ENCODE measurements at places on chromosomes 16 and 17. TPM values are rescaled to one million over a fixed set of nuclear protein-coding genes. Genes with fewer than 3 reads are reported as not detected.

C17orf107 gene
- total RNA-seq, result 0.42 TPM

KRTAP3-1 gene
- not detected for total RNA-seq

DNA sequence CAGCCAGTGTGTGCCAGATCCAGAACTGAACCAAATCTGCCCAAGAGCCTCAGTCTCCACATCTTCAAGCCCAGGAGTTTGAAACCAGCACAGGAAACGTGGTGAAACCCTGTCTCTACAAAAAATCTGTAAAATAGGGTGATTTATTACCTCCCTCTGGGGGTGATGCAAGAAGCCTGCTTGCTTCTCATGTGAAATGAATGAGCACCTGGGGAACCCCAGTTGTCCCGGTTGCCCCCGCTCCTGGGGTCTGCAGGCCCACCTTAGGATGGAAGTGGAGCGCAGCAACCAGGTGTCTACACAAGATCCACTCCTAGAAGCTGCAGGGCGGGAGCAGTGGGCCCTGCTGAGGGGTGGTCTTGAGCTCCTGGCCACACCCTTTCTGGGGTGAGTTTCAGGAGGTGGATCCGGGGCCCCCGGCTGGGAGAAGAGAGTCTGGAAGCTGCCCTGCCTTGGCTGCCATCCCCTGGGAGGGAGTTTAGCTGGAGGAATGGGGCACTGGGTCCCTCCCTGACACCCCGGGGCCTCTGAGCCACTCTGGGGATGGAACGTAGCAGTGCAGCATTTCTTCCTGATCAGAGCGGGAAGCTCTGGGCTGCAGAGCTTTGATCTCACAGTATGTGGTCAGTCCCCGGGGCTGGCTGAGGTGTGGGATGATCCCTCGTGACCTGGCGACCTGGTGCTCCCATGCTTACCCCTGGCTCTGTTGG, 117.8 kb downstream of the RAB11FIP4 start:
- no peaks in the 10 kb centered on the region for H3K36me3 ChIP-seq
- peak overlapping the region; percentile 71 for H3K27ac ChIP-seq
- no peak for DNase-seq
- peaks cover 27% of the 10 kb centered on the region for H3K4me1 ChIP-seq
- H3K4me3 ChIP-seq, result no peak overlapping the region

- no peaks in the 10 kb centered on the region for H3K36me3 ChIP-seq
- no peaks in the 10 kb centered on the region for H3K4me1 ChIP-seq
- DNase-seq, result no peak
- no peak overlapping the region for H3K4me3 ChIP-seq
- no peaks in the 10 kb centered on the region for H3K27me3 ChIP-seq
Observed at GRCh38 chr17:52674686-52675085, 516.2 kb upstream of the CA10 start.

DNA sequence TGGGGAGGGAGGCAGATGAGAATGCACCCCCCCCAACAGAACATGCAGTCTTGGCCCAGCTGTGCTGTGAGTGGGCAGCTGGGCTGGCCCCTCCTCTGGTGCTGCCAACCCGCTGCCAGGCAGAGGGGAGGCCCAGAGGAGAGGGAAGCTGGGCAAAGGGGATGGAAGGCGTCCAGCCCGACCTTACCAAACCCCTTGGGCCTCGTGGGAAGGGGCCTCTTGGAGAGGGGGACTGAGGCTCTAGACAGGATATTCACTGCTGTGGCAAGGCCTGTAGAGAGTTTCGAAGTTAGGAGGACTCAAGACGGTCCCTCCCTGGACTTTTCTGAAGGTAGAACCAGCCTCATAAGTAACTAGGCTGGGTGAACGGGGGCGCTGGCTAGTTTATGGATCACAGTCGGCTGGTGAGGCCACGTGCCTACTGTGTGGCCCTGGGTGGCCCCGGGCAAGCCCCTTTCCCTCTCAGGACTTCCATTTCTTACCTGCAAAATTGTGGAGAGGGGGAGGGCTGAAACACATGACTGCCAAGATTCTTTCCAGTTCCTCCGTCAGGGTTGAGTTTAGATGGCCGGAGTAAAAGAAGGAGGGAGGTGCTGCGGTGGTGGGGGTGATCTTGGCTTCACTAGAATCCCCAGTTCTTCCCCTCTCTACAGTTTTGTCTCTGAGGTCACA, 857 bp upstream of the STAT5A start:
- H3K36me3 ChIP-seq, result peaks cover 60% of the 10 kb centered on the region
- peak overlapping the region; percentile 78 for H3K27ac ChIP-seq
- no peak for DNase-seq
- H3K4me3 ChIP-seq, result peak overlapping the region; percentile 88
- H3K4me1 ChIP-seq, result peaks cover 40% of the 10 kb centered on the region

DNA sequence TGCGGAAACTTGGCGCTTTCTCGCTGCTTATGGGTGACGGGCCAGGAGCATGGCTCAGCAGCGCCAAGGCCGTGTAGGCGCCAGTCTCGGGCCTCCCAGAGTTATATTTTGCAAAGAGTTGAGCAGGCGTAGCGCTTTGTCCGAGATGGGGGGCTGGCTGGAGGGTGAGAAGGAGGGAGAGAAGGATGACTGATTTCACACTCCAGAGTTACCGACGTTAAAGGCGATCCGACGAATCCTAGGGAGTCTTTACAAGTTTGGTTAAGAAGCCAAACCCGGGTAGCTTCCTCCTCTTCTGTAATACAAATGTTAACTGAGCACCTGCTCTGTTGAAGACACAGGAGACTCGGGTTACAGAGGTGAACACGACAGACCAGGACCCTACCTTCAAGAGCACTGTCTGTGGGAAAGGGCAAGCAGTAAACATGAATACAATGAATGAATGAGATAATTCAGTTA, 782 bp downstream of the POLR2A start:
- DNase-seq, result no peak
- H3K27me3 ChIP-seq, result no peaks in the 10 kb centered on the region
- H3K27ac ChIP-seq, result peak overlapping the region; percentile 100
- H3K36me3 ChIP-seq, result peaks cover 28% of the 10 kb centered on the region
- H3K4me3 ChIP-seq, result peak overlapping the region; percentile 63

GRCh38 chr17:73048170-73048569, 44.3 kb downstream of the SLC39A11 start:
- H3K36me3 ChIP-seq, result no peaks in the 10 kb centered on the region
- H3K4me3 ChIP-seq, result no peak overlapping the region
- no peak for DNase-seq

DNA sequence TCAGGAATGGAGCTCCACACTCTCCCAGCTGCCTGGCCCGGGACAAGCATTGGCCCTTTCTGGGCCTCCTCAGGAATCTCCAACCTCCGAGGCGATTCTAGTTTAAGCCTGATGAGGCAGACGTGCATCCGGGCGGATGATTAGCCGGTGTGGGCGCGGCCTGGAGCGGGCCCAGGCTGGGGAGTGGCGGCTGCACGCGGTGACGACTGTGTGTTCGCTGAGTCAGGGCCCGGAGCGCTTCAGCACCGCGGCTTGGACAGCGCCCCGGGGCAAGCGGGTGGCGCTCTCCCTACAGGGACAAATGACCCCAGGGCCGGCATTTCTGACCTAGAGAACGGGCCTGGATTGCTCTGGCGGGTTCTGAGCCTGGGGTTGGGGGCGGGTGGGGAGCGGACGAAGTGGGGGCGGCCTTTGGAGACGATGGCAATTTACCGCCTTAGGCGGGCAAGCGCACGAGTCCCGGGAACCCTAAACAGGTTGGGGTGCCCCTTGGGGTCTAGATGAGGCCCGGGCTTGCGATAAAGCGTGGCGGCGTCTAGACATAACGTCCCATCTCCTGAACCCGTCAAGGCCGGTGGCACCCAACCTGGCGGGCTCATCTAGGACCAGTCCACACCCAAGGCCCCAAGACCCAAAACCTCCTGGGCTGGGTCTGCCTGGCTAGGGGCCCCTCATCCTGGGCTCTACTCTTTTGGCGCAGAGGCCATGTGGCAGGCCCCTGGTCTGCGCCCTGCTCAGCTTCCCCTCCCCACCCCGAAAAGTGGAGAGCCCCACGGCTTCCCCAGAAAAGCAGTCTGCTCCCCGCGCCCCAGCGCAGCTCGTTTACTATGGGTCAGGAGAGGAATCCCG, 22.3 kb upstream of the ZNHIT3 start:
- peak; percentile 88 for DNase-seq
- no peaks in the 10 kb centered on the region for H3K36me3 ChIP-seq
- no peak overlapping the region for H3K4me3 ChIP-seq
- H3K4me1 ChIP-seq, result peaks cover 12% of the 10 kb centered on the region

- H3K27me3 ChIP-seq, result no peaks in the 10 kb centered on the region
- H3K27ac ChIP-seq, result no peak overlapping the region
- H3K36me3 ChIP-seq, result no peaks in the 10 kb centered on the region
- H3K4me1 ChIP-seq, result peaks cover 4% of the 10 kb centered on the region
- H3K4me3 ChIP-seq, result no peak overlapping the region
- no peak for DNase-seq
Observed at GRCh38 chr17:62643496-62643895, 16.0 kb downstream of the MRC2 start.

GJD3 gene
- 0.38 TPM for total RNA-seq

Measured in K562 (cell line).